Neuronal stem cell (in vitro differentiated cells): ENCODE measurements at places on chromosomes 5 and 9.
A peak's percentile ranks its signal among the peaks of the same experiment; 100 is the strongest.

- no peak for DNase-seq
Observed at GRCh38 chr5:137612576-137612975, 113.5 kb upstream of the SPOCK1 start.

- no peak for DNase-seq
Observed at GRCh38 chr5:88772047-88772446, 110.9 kb downstream of the MEF2C start.

DNA sequence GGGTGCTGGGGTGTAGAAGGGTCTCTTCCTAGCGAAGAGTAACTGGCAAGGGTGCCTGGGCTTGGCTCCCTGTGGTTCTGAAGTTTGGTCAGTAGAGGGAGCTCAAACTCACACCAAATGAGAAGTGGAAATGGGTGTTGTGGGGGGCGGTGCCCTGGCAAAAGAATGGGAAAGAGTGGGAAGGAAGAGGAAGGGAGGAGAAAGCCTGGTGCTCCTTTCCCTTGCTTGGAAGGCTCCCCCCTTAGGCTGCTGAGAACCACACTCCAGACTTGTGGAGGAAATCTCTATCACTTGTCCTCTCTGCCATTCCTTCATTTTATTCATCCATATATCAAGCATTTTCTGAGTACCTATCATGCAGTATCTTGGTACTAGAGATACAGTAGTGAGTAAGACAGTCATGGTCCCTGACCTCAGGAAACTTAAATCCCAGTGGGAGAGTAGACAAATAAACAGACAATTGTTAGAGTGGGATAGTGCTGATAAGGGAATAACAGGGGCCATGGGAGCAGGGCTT, 13.0 kb downstream of the SLC4A9 start:
- DNase-seq = peak; percentile 67

- DNase-seq = no peak
Observed at GRCh38 chr5:123033157-123033671, 3.3 kb downstream of the PPIC start.

GRCh38 chr9:70315389-70315788, 56.6 kb downstream of the SMC5 start:
- no peak for DNase-seq

DNA sequence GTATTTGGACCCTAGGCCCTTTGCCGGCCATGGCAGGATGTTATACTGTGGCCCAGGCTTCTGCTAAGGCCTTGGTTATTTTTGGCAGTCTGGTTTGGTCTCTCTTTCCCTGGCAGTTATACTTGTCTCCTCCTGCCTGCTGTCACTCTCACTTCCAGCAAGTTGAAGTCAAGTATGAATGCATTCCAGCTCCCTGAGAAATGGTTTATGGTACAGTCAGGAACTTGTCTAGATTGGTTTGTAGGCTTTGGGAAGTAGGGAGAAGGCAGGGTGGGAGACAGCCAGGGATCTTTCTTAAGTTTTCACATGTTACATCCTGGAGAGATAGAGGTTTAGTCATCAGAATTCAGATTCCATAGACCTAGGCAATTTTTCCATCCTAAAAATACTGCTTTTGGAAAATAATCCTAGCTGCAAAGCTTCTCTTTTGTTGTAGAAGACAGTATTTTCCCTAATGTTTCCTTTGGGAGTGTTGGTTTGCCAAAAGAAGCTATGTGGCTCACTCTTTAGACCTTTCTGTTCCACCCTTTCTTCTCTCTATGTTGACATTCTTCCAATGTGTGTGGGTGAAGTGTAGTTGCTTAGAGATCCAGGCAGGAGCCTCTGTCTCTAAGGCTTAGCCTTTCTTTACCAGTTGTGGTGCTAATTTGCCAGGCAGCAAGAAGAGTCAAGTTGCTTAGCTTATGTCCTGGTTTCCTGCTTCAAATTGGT, 2.5 kb upstream of the KDM3B start:
- DNase-seq = no peak

- no peak for DNase-seq
Observed at GRCh38 chr5:104800440-104801048, 1238.0 kb upstream of the NUDT12 start.

DNA sequence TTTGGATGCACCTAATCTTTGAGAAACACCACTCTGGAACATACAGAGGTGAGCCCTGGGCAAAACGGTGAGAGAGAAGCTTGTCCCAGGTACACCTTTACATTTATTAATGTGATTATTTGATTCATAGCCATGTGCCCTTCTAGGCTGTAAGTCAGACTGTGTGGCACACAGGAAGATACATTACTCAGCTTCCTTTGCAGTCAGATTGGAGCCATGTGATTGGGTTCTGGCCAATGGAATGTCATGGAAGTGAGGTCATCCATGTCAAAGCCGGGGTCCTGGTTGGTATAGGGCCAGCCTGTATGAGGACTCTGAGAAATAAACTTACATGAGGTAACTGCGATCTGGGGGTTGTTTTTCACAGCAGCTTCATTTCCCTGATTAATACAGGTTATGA, 106.8 kb upstream of the CD180 start:
- DNase-seq = no peak

- DNase-seq = no peak
Observed at GRCh38 chr9:128231638-128232527, 28.7 kb downstream of the DNM1 start.

DNA sequence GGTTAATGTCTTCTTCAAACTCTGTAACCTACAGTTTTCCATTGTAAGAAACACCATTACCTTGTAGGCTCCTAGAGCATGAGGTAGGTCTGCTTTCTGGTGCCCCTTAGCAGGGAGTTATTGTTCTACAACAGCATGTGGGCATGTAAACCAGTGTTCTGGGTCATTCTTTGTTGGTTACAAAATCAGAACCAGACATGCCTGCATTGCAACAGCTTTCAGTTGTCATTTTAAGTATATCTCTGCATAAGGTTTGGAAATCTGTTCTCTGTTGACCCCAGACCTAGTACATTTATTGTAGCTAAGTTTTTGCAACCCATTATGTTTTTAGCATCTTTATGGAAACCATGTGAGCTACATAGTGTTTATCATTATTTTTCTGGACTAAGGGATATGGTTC, 10.9 kb downstream of the RGMB start:
- DNase-seq = no peak

- no peak for DNase-seq
Observed at GRCh38 chr9:89796606-89797005, 191.8 kb downstream of the GADD45G start.

DNA sequence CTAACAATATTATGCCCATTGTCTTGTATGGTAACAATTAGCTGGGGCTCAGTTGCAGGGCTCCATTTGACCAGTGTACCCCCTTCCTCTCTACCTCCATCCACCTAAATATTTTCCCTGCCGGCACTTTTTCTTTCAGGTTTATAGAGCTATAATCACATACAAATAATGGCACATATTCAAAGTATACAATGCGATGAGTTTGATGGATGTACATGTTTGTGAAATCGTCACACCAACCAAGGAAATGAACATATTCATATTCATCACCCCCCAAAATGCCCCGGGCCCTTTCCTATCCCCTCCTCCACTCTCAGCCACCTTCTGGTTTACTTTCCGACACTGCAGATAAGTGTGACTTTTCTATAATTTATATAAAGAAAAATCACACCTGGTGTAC, 351.5 kb downstream of the GADD45G start:
- no peak for DNase-seq

GRCh38 chr9:93207860-93208734, 24.2 kb downstream of the WNK2 start:
- DNase-seq = no peak

DNA sequence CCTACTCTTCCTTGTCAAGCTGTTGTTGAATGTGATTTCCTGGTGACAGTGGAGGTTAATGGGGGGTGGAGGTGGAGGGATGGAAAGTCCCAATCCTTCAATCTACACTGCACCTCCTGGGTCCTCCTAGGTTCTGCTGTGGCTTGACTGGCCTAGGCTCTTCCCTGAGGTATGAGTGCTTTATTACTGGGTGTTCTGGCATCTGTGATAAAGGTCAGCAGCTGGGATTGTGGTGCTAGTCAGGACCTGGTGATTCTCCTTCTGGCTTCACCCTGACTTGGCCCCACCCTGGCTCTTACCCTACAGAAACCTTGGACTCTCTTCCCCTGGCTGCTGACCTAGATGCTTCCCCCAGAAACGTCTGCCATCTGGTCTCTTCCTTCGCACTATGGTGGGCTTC, 194.3 kb downstream of the ARHGEF28 start:
- no peak for DNase-seq

DNA sequence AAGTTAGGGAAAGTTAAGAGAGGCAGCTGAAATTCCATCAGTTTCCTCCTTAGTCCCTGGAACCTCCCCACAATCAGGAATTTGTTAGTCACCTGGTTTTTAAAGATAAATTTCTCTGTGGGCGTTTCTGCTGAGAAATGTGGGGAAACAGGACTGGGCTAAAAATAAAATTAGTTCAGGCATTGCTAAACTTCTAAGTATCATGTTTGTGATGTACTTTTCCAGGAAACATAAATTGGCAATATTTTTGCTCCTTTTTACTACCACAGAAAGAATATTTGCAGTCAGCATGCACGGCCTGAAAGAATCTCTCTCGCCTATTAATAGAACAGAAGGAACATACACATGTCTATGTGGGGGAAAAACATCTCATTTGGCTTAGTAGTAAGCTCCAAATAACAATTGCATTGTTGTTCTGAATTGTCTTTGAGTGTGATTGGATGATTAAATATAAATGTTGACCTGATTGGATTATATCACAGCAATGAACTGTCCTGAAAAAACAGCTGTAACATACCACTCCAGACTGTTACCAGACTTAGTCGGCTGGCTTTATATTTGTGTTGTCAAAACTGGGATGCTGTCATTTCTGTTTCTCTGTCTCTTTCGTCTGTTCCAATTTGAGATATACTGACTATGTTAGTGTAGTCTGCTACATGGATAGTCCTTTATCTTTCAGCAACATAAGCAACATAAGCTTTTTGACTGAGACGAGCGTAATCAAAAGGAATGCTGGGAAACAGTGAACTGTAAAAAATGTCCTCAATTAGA, 12.9 kb downstream of the TJP2 start:
- DNase-seq = no peak

GRCh38 chr9:29332789-29333188, 1759.5 kb upstream of the C9orf72 start:
- no peak for DNase-seq

GRCh38 chr9:93906195-93906880, 48.8 kb downstream of the BARX1 start:
- no peak for DNase-seq

GRCh38 chr9:130484362-130485072, 39.8 kb downstream of the ASS1 start:
- DNase-seq = no peak

- no peak for DNase-seq
Observed at GRCh38 chr5:3217114-3217513, 378.5 kb upstream of the IRX1 start.

DNA sequence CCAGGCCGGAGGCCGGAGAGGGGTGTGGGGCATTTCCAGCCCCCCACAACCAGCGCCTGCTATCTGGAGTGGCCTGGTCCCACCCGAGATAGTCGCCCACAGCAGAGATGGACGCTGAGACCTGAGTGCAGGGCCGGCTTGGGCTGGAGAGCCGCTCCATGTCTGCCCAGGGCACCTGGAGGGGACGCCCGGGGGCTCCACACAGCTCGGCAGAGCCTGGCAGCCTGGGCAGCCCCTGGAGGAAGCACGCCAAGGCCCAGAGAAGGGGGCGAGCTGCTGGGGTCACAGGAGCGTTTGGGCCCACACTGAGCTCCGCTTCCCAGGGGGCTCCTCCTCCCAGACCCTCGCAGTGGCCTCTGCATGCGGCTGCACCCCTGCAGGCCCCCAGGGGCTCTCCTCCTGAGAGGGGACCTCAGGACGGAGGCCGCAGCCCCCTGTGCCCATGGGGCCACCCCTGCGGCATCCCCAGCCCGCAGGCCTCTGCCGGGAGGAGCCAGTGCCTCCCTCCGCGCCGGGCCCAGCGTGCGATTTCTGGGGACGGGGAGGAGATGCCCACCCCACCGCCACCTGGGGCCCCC, 42.2 kb upstream of the EGFL7 start:
- DNase-seq = no peak

DNA sequence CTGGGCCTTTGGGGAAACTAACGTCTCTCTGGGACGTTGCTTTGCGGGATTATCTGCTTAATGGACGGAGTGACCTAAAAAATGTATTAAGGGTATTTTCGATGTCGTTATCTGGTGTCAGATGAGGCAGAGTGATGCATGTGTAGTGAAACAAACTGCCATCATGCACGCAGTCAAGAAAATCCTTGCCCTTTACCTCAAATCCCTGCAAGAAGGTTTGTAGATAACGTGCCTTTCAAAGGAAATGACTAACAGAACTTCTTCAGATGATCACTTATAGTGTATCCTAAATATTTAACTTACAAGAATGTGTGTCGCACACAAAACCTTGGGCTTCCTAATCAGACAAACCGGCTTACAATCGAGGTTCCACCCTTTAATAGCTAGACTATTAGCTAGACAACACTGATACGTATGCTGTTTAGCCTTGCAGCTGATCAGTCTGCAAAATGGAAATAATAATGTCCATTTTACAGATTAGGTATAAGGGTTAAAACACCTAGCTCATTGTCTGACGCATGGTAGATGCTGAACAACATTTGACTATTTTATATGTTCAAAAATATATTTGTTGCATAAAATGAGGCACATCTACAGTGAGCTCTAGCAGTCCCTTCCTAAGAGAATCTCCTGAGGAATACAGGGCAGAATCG, 541 bp upstream of the TBCA start:
- DNase-seq = no peak

GRCh38 chr9:801399-802071, 40.0 kb upstream of the DMRT1 start:
- DNase-seq = no peak

- DNase-seq = no peak
Observed at GRCh38 chr5:169913479-169913878, 66.8 kb downstream of the INSYN2B start.

- no peak for DNase-seq
Observed at GRCh38 chr5:179720222-179720621, 12.4 kb upstream of the MAML1 start.

GRCh38 chr9:33374634-33375237, 27.6 kb downstream of the AQP7 start:
- peak; percentile 73 for DNase-seq

DNA sequence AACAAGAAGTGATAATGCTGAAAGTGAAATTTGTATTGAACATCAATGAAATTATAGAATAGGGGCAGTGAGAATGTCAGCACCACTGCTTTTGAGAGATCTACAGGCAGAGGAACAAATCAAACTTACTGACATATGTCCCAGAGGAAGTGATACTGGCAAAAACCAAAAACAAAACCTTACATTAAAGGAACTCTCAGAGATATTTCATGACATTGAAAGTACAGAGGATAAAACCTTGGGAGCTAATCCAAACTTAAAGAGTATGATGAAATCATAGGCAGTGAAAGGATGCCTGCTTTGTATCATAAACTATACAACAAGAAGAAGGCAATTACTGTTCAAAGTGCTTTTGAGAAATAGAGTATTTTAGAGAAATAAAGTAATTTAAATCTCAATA, 90.4 kb upstream of the SV2C start:
- DNase-seq = no peak

DNA sequence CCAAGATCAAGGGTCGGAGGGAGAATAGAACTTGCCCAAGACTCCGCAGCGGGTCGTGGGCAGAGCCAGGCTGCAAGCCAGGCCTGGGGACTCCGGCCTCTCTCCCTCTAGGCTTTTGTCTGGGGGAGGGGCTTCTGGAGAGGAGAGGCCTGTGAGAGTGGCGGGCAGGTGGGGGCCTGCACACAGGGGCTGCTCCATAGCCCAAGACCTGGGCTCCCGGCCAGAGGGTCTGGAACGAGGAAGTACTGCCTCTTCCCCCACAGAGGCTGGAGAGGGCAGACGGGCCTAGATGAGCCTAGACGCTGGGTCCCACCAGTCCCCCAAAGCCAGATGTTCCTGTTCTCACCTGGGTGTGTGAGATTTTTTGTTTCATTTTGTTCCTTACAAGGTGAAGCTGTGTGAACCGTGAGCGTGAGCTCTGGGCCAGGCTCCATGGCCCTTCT, 5.2 kb upstream of the ST6GALNAC6 start:
- DNase-seq = no peak
